ENCODE measurements at places on chromosomes 2 and 18. TPM values are rescaled to one million over a fixed set of nuclear protein-coding genes. Genes with fewer than 3 reads are reported as not detected.
A peak's percentile ranks its signal among the peaks of the same experiment; 100 is the strongest.

- DNase-seq, result no peak
- no peak overlapping the region for H3K4me3 ChIP-seq
- H3K27me3 ChIP-seq, result no peaks in the 10 kb centered on the region
These were observed 31.4 kb downstream of the HEATR5B start for GRCh38 chr2:37052600-37053332.

- no peaks in the 10 kb centered on the region for H3K36me3 ChIP-seq
- H3K27me3 ChIP-seq, result no peaks in the 10 kb centered on the region
- no peak for DNase-seq
- no peaks in the 10 kb centered on the region for H3K4me1 ChIP-seq
These were observed 261.6 kb upstream of the ZNF804A start for GRCh38 chr2:184336688-184337087.

GRCh38 chr2:109614715-109615636 lies 812 bp downstream of the SOWAHC start:
- H3K27ac ChIP-seq, result no peak overlapping the region
- peaks cover 49% of the 10 kb centered on the region for H3K27me3 ChIP-seq
- peaks cover 9% of the 10 kb centered on the region for H3K4me1 ChIP-seq
- peak; percentile 17 for DNase-seq
- H3K36me3 ChIP-seq, result peaks cover 1% of the 10 kb centered on the region
- H3K4me3 ChIP-seq, result no peak overlapping the region

- peaks cover 59% of the 10 kb centered on the region for H3K4me1 ChIP-seq
- peak overlapping the region; percentile 15 for H3K27ac ChIP-seq
- peak; percentile 53 for DNase-seq
- H3K27me3 ChIP-seq, result no peaks in the 10 kb centered on the region
- H3K36me3 ChIP-seq, result peaks cover 10% of the 10 kb centered on the region
- no peak overlapping the region for H3K4me3 ChIP-seq
These were observed 155.4 kb downstream of the FAM210A start for GRCh38 chr18:13570856-13571495.

GRCh38 chr2:107008843-107009242 lies 122.9 kb upstream of the ST6GAL2 start:
- H3K4me1 ChIP-seq, result no peaks in the 10 kb centered on the region
- no peak overlapping the region for H3K27ac ChIP-seq
- no peak for DNase-seq
- no peak overlapping the region for H3K4me3 ChIP-seq

GRCh38 chr18:53422896-53423295 lies 801.6 kb downstream of the MBD2 start:
- H3K4me1 ChIP-seq, result no peaks in the 10 kb centered on the region
- DNase-seq, result no peak

GRCh38 chr2:200966770-200967169 lies 3.3 kb upstream of the ORC2 start:
- H3K27me3 ChIP-seq, result no peaks in the 10 kb centered on the region
- no peak overlapping the region for H3K4me3 ChIP-seq
- peaks cover 17% of the 10 kb centered on the region for H3K36me3 ChIP-seq
- peak overlapping the region; percentile 32 for H3K27ac ChIP-seq
- no peak for DNase-seq

- no peak overlapping the region for H3K27ac ChIP-seq
- H3K4me3 ChIP-seq, result no peak overlapping the region
- no peaks in the 10 kb centered on the region for H3K36me3 ChIP-seq
- H3K27me3 ChIP-seq, result no peaks in the 10 kb centered on the region
These were observed 457.9 kb downstream of the PIK3C3 start for GRCh38 chr18:42412896-42413295.

DNA sequence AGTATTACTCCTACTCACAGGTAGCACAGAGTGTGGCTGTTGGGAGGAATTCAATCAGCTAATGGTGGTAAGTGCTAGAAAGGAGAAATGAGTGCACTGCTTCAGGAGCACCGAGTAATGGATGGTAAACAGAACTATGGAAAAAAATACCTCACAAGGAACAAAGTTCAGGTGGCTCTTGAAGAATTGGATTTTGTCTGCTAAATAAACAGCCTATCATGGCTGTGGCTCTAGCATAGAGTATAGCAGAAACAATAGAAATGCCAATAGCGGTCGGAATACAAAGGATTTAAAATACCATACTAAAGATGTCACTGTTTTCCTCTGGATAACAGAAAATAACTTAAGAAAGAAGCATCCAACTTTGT lies 482.5 kb downstream of the NUP35 start:
- H3K4me3 ChIP-seq, result no peak overlapping the region
- H3K27ac ChIP-seq, result no peak overlapping the region
- H3K4me1 ChIP-seq, result no peaks in the 10 kb centered on the region

DNA sequence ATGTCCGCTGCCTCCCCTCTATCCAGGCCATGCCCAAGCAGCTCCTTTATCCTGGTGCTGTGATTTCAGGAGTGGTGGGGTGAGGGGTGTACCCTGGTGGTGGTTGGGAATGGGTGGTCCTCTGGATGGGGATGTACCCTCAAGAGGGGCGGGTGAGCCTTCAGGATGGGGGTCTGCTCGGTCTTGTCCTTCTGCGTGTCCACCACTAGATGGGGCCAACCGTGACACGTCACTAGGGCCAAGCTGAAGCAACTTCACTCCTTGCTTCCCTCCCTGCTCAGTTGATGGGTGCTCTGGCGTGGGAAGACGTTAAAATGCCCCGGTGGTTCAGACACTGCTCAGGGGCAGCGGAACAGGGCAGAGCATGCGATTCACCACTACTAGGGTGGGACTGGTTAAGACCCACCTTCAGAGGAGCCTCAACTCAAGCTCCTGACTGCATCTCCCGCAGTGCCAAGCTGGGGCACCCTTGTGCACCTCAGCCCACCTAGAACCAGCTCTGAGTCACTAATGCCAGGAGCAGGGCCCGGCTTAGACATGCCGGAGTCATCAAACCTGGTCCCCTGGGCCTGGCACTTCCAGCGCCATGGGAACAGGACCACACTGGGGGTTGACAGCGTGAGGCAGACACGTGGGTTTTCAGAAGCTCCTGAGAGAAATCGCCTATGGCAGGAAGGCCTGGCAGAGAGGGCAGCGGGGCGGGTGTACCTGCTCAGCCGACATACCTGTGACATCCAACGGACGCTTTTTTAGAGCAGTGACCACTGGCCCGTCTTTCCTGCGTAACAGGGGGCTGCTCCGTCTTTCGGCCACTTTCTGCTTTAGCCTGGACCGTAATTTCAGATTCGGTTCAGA lies 256.7 kb downstream of the HDAC4 start:
- peaks cover 3% of the 10 kb centered on the region for H3K4me1 ChIP-seq
- H3K36me3 ChIP-seq, result peaks cover 26% of the 10 kb centered on the region
- H3K4me3 ChIP-seq, result no peak overlapping the region

DNA sequence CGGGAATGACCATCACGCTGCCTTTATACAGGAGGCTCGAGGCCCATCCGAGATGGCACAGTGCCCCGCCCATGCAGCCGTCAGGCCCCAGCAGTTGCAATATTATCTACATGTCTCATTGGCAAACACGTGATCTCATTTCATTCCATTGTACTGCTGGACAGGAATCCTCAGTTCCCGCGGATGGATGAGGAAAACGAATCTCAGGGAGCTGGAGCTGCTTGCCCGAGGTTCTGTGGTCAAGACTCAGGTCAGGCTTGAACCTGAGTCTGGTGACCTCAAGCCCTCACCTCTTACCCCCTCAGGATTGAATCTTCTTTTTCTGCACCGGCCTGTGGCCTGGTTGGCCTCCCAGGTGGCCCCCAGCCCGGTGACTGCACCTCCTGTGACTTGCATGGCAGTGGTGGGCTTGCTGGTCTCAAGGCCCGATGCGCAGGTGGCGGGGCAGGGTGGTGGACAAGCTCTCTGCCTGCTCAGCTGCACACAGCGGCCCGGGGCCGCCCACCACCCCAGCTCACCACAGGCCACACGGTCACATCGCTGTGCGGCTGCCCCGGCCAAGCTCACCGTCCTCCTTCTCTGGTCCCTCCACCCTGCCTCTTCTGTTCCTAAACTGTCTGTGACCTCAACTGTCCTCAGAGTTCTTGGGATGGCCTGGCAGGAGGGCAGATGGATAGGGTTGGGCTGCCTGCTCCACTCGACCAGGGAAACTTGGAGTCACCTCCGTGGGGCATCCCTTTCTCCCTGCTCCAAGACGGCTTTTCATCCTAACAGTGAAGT lies 52.0 kb upstream of the HS6ST1 start:
- no peak for DNase-seq
- H3K27ac ChIP-seq, result no peak overlapping the region
- no peaks in the 10 kb centered on the region for H3K36me3 ChIP-seq
- no peak overlapping the region for H3K4me3 ChIP-seq
- H3K4me1 ChIP-seq, result no peaks in the 10 kb centered on the region

DNA sequence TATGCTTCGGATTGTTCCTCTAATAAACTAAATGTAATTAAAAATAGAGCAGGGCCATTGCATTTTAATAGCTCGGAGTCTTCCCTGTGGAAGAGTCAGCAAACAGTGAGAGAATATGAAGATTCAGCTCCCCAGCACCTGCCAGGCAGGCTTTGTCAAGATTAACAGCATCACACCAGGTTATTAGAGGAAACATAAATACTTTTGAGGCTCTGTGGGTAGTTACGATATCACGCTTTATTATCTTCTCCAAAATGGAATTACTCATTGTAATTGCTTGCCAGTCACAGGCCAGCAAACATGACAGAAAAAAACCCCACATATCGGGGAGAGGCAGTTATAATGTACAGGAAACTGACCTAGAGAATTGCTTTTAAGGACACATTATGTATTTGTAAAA lies 303.9 kb downstream of the CPS1 start:
- H3K4me1 ChIP-seq, result no peaks in the 10 kb centered on the region
- H3K27me3 ChIP-seq, result no peaks in the 10 kb centered on the region
- no peak overlapping the region for H3K4me3 ChIP-seq
- no peak overlapping the region for H3K27ac ChIP-seq
- DNase-seq, result no peak
- H3K36me3 ChIP-seq, result no peaks in the 10 kb centered on the region

DNA sequence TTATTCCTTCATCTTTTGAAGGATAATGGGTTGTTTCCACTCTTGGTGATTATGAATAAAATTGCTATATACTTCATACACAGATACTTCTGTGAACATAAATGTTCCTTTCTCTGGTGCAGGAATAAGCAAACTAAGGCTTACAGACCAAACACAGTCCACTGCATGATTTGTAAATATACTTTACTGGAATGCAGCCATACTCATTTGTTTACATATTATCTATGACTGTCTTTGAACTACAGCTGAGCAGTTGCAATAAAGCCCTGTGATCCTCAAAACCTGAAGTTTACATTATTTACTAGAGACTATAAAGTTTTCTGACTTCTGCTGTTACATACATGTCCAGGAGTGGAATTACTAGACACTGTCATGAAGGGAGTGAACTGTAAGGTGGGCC lies 381.0 kb upstream of the CNTNAP5 start:
- DNase-seq, result no peak
- H3K27ac ChIP-seq, result no peak overlapping the region
- H3K27me3 ChIP-seq, result no peaks in the 10 kb centered on the region
- no peaks in the 10 kb centered on the region for H3K36me3 ChIP-seq
- H3K4me1 ChIP-seq, result no peaks in the 10 kb centered on the region

GRCh38 chr2:278312-278926 lies 9.5 kb downstream of the ALKAL2 start:
- no peak overlapping the region for H3K4me3 ChIP-seq
- H3K27me3 ChIP-seq, result no peaks in the 10 kb centered on the region

- H3K4me3 ChIP-seq, result no peak overlapping the region
- no peaks in the 10 kb centered on the region for H3K36me3 ChIP-seq
- no peak for DNase-seq
- peaks cover 3% of the 10 kb centered on the region for H3K4me1 ChIP-seq
These were observed 202.0 kb downstream of the GLI2 start for GRCh38 chr2:120937686-120938044.

DNA sequence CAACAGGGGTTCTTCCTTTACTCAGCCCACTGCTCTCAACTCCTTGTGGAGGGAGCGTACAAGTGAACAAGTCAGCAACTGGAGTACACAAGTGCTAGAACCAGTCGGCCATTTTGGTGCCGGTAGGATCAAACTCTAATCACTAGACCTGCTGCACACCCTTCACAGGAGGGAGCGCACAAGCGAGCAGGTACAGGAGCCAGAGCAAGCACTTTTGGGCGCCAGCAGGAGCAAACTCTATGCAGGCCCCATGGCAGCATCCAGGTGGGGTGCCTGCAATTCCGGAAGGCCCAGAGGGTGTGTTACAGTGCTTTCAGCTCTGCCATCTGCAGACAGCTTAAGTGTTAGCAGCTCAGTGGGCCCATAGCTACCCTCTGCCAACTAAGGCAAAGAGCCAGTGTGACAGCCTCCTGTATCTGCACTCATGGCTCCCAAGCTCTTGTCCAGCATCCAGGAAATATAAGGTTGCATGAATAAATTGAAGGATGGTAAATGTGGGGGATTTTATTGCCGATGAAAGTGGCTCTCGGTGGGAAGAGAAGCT lies 426.1 kb downstream of the DCC start:
- no peaks in the 10 kb centered on the region for H3K4me1 ChIP-seq
- H3K27me3 ChIP-seq, result no peaks in the 10 kb centered on the region
- no peak for DNase-seq
- H3K36me3 ChIP-seq, result no peaks in the 10 kb centered on the region
- no peak overlapping the region for H3K4me3 ChIP-seq

DNA sequence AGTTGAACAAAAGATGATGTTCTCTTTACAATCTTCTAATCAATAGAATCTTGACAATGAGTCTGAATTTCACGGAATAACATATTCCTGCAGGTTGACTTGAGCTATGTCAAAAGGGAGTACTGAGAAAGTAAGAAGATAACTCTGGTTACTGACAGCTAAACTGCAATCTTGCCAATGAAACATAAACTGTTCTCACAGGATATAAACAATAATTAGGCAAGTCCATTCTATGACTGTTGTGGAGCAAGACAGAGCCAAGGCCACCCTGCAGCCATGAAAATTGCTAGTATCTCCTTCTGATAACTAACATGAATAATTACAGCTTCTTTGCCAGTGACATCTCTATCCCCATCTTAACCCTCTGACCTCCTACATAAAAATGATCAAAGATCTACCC lies 6.3 kb upstream of the RPRD1A start:
- H3K4me3 ChIP-seq, result no peak overlapping the region
- DNase-seq, result no peak
- no peaks in the 10 kb centered on the region for H3K4me1 ChIP-seq

- no peak overlapping the region for H3K4me3 ChIP-seq
- no peaks in the 10 kb centered on the region for H3K27me3 ChIP-seq
- no peak for DNase-seq
- no peak overlapping the region for H3K27ac ChIP-seq
- no peaks in the 10 kb centered on the region for H3K36me3 ChIP-seq
- H3K4me1 ChIP-seq, result no peaks in the 10 kb centered on the region
These were observed 39.5 kb upstream of the FIGN start for GRCh38 chr2:163775304-163775703.

GRCh38 chr18:48800876-48801727 lies 149.7 kb downstream of the SMAD7 start:
- no peak overlapping the region for H3K4me3 ChIP-seq
- no peaks in the 10 kb centered on the region for H3K36me3 ChIP-seq
- peak; percentile 49 for DNase-seq
- peaks cover 46% of the 10 kb centered on the region for H3K4me1 ChIP-seq
- H3K27me3 ChIP-seq, result no peaks in the 10 kb centered on the region

The CIB4 gene
- total RNA-seq, result not detected

The TMEM247 gene
- total RNA-seq, result not detected

The CD8A gene
- total RNA-seq, result 1.1 TPM

The HOXD4 gene
- not detected for total RNA-seq

The ALK gene
- not detected for total RNA-seq

The IL1RL1 gene
- 0.27 TPM for total RNA-seq

The FEV gene
- not detected for total RNA-seq
